Stimulated activated CD4-positive, alpha-beta T cell treated with anti-CD3 and anti-CD28 coated beads, TNF-alpha, amount 100 ng/mL, for 4 hours (primary cell): ENCODE measurements at places on chromosomes 1 and 21.

DNA sequence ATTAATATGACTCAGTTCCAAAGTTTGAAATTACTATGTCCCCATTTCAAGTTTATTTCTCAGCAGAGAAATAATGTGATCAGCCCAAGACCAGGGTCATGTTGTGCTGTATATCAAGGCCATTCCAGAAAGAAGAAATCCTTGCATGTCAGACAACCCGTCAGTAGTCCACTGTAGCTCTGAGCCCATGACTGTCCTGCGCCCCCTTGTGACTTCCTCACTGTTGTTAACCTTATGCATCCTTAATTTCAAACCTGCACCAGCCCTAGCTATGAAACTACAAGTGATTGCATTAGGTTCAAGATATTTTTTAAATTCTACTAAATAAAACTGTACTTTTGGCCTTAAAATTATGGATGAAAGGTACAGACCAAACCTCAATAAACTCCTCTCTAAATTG, 133.0 kb downstream of the LRRC7 start:
- no peak for DNase-seq

GRCh38 chr1:118485757-118486156, 300.7 kb upstream of the SPAG17 start:
- DNase-seq, result no peak

- DNase-seq, result no peak
These were observed 5.8 kb downstream of the S100A8 start for GRCh38 chr1:153384958-153385580.

DNA sequence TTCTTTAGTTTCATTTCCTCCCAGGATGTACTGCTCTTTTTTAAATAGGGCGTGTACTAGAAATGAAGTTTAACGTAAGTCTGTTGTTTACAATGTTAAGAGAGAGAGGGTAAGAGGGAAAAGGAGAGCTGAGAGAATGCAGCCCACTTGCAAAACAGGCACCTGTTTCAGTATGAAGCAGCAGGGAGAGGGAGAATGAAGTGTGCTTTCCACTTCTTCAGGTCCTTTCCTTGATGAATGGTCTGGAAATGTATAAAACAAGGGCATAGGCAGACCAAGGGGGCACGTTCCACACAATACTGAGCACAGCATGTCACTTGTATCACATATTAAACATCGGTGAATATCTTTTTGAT, 2.0 kb downstream of the KCNA3 start:
- no peak for DNase-seq

GRCh38 chr1:3186526-3186921, 117.5 kb downstream of the PRDM16 start:
- no peak for DNase-seq

- no peak for DNase-seq
These were observed 148.7 kb downstream of the SETD4 start for GRCh38 chr21:35911412-35912191.

DNA sequence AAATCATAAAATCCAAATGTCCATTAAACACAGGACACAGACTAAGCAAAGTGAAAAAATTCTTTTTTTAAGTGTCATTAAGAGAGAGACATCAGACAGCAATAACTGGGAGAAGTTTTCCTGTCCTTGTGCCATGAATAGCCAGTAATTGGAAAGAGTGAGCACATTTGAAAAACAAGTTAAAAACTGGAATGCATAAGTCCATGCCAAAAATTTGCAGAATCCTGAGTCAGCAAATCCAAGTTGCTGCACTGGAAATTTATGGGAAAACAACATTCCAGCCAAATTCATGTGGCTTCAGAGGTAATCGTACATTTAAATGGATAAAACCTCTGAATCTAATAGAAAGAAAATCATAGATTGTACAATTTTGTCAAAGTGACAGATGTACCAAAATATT, 291.4 kb downstream of the LRRC40 start:
- DNase-seq, result no peak

DNA sequence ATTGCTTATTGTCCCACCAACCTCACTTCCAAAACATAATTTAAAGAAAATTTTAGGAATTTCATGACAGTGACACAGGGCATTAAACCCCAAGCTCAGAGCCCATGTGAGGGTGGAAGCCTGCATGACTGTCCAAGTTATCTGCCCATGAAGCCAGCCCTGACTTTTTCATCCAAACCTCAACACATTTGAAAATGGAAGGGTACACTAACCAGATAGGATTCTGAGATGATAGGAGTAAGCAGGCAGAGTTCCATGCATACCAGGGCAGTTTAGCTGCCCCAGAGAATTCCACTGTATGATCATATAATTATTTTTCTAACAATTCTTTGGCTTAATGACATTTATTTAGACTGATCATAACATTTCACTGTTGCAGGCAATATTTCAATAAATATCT, 986.0 kb downstream of the TTLL7 start:
- no peak for DNase-seq

- no peak for DNase-seq
These were observed 6.8 kb upstream of the SLAMF9 start for GRCh38 chr1:159960721-159961381.

DNA sequence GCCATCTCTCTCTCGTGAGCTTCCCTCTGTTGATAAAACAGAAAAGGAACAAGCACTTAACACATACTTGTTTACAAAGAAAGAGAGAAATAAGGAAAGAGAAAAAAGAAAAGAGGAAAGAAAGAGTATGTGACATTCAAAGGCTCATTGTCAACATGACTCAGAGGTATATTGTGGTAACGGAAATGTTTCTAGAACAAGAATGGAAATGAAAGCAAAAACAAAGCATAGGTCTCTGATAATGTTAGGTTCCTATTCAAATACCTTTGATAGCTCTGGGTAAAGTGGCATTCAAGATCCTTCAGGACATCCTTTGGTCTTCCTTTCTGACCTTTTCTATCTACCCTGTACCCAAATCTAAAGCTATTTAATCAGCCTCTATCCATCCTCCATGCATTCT, 67.4 kb upstream of the DMRTA2 start:
- DNase-seq, result no peak

DNA sequence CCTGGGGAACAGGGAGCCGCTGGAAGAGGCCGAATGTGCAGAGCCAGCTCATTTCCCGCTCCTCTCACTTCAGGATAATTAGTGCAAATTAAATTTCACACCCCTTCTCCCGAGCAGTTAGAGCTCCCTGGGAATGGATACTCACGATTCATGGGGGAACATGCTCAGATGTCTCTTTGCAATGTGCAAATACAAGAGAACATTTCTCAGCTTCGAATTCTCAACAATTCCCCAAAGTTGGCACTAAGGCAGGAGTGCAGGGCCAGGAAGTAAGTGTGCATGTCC, 54.9 kb downstream of the CAMK2N1 start:
- no peak for DNase-seq

- no peak for DNase-seq
These were observed 17.3 kb downstream of the CA6 start for GRCh38 chr1:8962812-8963530.

GRCh38 chr1:220341126-220341525, 68.9 kb upstream of the RAB3GAP2 start:
- no peak for DNase-seq

DNA sequence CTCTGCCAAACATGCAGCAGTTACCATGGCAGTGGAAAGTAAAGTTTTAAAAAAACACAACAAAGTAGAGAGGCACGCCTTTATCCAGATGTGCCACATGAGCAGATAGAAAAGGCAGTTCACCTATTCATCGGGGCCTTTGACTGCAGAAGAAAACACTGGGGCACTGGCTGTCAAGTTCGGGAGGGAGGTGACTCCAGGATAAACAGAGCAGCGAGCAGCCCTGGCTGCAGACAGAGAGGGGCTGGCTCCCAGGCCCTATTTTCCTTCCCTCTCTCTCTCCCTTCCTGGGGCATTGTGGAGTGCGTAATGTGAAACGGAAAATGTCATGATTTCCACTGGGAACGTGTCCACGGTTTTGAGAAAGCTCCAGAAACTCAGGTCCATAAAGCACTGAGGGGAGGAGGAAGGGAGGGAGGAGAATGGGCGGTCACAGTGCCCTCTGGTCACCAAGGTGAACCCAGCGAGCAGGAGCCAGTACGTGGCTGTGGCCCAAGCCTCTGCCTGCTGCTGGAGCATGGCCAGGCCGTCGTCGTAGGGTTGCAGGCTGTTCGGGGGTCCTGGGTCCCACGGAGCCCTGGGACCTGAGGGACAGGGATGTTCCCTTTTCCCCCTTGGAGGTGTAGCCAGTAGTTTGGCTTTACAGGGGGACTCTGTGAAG, 114.7 kb upstream of the IRF2BP2 start:
- peak; percentile 6 for DNase-seq

DNA sequence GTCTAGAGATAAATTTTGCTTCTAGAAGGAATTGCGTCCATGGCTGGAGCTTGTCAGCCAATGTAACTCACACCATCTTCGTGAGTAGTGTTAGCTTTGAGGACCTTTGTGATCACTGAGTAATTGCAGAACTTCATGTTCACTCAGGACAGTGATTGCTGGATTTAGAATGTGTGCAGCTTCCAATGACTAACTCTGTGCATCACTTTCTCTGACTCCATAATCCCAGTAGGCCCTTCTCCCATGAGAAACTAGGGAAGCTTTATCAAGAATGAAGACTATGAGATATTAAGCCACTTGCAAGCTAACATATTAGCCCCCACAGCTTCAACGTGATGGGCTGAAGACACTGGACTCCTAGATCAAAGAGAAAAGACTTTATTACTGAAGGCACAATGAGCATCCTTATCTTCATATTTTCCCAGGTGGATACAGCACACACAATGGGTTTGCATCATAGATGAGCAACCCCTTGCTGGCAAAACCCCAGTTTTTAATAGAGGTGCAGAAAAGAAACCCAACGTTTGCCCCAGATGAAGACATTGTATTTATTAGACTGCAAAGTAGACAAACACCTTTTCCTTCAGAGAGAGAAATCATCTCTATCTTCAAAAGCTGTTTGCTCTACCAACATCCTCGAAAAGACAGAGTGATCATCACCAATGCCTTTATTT, 561.0 kb downstream of the LTN1 start:
- no peak for DNase-seq

DNA sequence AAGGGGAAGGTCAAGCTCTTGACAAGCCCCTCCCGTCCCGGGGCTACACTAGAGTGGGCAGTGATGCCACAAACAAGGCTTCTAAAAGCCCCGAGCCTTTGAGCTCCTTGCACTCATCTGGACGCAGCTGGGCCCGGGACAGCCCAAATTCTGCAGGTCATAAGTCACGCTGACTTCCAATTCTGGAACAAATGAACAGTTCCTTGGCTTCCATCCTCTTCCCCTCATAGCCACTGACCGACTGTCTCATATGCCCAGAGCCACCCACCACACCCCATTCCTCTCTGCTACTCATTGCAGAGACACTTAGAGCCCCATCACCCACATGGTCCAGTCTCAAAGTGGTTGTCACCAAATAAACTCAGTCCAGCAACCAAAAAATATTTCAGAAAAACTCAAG, 32.8 kb upstream of the PRELP start:
- no peak for DNase-seq

DNA sequence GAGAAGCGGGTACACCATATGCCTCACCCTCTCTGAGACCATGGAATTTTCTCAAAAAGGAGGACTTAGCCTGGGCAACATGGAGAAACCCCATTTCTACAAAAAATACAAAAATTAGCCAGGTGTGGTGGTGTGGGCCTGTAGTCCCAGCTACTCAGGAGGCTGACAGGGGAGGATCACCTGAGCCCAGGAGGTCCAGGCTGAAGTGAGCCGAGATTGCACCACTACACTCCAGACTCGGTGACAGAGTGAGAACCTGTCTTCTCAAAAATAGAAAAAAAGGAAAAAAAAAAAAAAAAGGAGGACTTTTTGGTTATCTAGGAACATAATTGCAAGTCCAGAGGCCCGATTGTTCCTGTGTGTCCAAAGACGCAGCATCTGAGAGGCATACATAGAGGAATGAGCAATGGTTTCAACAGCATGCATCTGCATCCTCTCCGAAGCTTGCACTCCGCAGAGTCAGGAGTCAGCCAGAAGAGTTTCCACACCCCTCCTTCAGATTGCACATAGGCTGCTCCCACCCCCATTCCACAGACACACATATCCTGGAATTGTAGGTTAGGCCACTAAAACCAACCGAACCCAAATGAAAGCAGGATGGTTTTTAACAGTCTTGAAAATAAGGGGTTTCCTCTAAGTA, 2.5 kb upstream of the TBX15 start:
- no peak for DNase-seq

- DNase-seq, result no peak
These were observed 492.6 kb downstream of the LMO4 start for GRCh38 chr1:87821335-87821697.

GRCh38 chr1:48671578-48671977, 105.1 kb downstream of the BEND5 start:
- no peak for DNase-seq

DNA sequence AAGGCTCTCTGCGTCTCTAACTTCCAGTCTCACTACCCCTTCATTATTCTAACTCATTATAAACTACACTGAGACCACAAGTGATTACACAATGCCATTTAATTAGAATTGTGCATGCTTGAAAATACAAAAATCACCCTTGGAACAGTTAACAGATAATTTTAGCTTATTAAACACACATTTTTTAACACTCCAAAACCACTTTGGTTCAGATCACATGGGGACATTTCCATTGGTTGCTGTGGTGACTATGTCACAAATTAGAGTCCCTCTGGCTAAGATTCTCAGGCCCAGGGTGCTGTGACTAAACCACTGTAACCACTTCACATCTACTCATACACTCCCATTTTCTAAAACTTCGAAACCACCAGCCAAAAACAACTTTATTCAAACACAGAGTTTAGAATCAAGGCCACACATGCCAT, 43.0 kb downstream of the JAK1 start:
- no peak for DNase-seq

- no peak for DNase-seq
These were observed 9.0 kb downstream of the TGFBR3 start for GRCh38 chr1:91876781-91877573.

- DNase-seq, result no peak
These were observed 154.5 kb upstream of the ADGRL4 start for GRCh38 chr1:79161077-79161476.

DNA sequence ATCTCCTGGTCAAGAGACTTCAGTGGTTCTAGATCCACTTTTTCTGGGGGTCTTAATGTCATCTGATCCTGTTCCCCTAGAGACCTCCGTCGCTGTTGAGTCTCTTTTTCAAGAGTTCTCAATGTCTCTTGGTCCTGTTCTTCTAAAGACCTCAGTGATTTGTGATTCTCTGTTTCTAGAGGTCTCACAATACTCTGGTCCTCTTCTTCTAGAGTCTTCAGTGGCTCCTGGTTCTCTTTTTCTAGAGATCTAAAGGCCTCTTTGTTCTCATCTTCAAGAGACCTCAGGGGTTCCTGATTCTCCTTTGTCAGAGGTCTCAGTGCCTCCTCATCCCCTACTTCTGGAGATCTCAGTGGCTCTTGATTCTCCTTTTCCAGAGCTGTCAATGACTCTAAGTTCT, 5.4 kb downstream of the NES start:
- DNase-seq, result no peak

DNA sequence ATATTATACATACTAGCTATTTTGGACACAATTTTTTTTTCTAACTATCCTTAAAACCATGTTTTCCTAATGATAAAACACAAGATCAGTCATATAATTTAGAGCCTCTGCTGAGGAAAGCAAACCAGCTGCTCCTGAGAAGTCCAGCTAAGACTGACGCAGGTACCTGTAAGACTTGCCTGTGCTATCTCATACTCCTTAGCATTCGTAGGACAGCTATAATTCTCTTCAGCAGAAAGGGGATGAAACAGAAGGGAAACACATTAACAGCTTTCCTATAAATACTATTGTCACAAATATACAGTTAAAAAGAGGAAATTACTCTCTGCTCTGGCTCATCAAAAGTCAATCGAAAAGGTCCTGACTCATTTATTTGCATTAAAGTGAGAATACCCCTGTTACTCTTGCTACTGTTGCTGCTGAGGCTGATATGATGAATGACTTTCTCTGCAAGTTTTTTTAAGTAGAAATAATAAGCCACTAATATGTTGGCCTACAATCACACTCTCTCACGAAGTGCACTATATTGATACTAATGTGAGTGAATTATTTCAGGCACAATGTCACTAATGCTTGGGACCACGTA, 757.1 kb downstream of the KCNT2 start:
- no peak for DNase-seq
